NB4 (cell line): ENCODE measurements at places on chromosomes 7 and 10.
A peak's percentile ranks its signal among the peaks of the same experiment; 100 is the strongest.

DNA sequence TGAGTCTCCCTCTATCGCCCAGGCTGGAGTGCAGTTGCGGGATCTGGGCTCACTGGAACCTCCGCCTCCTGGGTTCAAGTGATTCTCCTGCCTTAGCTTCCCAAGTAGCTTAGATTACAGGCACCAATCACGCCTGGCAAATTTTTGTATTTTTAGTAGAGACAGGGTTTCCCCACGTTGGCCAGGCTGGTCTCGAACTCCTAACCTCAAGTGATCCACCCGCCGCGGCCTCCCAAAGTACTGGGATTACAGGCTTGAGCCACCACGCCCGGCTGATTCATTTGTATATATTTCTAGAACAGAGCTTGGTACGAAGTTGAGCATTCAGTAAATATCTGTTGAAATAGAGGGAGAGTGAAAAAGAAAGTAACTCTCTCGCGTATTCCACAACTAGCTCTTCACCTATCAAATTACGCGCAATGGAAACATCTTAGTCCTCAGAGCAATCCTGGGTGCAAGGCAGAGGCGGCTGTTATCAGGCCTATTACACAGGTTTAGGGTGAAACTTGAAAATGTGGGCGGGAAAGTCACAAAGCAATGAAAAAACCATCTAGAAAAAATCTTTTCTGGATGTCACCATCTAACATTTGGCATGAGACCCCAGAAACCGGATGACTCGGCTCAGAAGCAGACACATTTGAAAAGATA is 707 bp upstream of the GHITM start:
- no peak for DNase-seq

DNA sequence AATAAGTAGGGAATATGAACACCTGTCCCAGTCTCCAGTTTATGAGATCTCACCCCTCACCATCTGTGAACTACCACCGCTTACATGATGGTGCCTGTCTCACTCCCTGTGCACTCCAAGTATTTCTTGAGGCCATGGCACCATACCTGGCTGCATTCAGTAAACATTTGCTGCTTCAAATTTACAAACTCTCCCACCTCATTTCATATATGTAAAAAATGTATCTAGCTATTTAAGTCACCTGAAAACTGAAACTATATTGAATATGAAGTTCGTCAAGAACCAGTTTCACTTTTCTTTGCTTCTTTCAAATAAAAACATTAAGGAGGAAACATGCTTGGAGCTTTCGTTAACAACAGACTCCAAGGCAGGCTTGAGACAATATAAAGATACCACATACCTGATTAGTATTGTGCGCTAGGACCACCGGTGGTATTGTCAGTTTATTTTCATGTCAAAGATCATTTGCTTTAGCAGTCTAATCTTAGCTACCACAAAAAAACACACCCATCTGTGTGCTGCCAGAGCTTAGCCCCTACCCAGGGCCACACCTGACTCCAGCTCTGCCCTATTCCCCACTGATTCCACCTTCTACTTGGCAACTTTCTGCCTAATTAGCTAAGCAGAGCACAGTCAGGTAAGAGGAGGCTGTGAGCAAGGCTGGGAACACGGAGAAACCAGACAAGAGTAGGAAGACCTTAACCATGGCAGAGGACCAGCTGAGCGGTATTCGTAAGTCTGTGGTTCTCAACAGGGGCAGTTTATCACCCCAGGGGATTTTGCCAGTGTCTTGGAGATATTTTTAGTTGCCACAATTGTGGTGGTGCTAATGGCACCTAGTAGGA is 92.0 kb downstream of the ZFAND4 start:
- peak; percentile 49 for DNase-seq

DNA sequence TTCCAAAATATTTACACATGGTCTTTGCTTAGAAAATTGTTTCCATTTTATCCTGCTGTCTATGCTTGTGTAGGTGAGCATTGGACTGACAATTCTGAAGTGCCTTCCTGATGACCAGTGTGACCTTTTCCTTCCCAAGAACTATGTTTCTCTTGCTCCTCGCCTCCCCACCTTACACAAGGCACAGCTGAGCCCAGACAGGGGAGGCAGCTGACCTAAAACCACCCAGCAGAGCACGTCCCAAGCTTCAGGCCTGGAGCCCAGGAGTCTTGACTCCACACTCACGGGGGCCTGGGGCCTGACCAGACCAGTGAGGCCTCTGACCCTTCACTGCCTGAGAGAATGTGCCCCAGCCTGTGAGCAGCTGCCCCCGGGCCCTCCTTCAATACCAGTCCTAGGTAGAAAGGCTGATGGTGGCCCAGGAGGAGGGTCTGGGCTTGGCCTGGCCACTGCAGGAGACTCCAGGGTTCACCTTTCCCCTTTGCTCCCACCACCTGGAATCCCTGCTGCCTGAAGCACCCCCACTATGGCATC is 7.0 kb downstream of the CALML5 start:
- DNase-seq = no peak

GRCh38 chr7:111146136-111146535 is 55.2 kb downstream of the LRRN3 start:
- no peak for DNase-seq

- peak; percentile 34 for DNase-seq
These were observed 1.2 kb downstream of the BRAF start for GRCh38 chr7:140923358-140924006.

DNA sequence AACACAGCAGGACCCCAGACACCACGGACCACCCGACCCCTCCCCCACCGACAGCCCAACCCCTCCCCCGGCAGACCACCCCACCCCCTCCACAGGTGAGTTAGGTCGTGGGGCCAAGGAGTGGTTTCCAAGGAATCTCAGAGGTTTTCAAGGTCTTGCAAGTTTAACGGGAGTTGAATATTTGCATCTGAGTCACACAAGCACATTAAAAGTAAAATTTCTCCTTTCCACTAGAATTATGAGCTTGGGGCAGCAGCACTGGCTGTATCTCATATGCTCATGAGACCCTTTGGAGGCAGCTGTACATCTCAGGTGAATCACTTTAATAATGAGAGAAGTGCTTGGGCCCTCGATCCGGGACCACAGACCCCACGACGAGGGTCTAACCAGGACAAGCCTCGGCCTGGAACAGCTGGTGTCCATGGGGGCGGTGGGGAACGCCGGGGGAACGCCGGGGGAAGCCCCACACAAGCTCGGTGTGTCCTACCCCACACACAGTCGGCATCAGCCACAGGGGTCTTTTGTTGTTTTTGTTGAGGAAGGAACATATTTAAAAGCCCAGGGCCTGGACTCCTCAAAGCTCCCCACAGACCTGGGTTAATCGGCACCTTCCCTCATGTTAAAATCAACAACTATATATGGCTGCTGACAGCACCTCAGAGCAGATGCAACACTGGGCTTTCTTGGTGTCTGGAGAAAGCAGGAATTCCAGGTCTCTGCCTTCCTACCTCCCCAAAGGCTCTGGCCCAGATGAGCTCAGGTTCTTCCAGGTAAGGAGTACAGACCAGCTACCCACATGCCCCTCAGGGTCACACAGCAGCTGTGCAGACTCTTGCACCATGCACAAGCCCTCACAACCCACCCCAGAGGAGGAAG is 130.3 kb downstream of the DIP2C start:
- DNase-seq = no peak

DNA sequence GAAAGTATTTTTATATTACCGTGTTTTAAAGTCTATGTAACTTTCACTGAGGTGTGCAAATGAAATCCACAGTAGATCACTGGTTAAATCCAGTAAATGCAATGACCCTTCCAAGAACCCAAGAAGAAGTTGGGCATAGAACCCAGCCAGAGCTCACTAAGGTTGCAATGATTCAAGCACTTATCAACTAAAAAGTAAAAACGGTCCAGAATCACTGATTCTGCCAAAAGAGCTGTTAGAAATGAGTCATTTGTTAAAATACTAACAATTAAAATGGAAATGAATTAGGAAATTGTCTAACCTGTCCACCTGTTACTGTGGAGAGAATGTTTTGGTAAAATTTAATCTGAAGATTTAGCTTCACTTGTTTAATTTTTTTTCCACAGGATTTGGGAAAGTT is 74.4 kb downstream of the ANK3 start:
- DNase-seq = no peak

DNA sequence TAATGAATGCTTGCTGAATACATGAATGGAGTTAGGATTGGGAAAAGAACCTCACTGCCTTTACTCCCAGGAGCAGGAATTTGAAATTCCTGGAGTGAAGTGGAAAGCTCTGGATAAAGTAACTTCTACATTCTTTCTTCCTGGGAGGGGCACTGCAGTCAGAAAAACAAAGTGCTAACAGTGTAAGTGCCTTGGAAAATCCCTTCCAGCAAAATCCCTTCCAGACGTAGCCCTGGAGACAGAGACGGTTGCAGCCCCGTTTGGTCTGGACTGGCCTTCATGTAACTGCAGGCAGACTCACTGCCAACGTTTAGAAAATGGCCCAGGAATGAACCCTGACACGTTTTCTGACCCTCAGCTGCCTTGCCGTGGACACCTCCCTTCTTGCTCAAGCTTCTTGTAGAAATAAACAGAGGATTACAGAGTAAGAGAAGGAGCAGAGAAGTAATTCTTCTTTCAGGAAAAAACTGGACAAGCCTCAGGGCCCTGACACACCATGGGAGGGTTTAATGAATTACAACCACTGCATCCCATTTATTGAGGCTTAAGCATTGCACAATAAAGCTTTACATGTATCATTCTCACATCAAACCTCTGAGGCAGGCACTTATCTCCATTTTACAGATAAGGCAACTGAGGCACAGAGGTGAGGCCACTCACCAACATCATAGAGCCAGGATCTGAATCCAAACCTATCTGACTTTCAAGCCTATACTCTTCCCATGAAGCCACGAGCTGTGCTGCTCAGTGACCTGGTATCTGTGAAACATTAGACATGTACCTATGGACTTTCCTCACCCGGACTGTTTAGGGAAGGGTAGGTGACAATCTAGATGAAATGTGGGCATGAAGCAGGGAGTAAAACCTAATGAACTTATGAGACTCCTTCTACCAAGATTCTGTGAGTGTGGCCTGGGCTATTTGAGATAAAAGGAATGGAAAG is 7.8 kb downstream of the ITPRIP start:
- DNase-seq = no peak

DNA sequence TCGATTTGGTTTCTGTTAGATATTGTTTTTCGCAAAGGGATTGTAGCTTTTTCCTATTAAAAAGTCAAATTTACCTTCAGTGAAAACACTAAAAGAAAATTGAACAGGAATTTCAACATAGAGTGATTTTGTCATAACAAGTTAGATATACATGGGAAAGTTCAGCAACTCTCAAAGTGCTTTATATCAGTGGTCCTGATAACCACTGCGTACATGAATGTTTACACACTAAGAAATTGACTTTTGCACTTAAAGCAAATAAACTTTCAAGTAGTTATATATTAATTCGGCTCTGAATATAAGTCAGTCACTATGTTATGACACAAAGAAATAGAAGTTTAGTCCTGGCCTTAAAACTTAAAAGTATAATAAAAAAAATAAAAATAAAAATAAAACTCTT is 101.3 kb upstream of the DKK1 start:
- DNase-seq = no peak

GRCh38 chr7:132423594-132424200 is 152.6 kb downstream of the PLXNA4 start:
- DNase-seq = no peak

DNA sequence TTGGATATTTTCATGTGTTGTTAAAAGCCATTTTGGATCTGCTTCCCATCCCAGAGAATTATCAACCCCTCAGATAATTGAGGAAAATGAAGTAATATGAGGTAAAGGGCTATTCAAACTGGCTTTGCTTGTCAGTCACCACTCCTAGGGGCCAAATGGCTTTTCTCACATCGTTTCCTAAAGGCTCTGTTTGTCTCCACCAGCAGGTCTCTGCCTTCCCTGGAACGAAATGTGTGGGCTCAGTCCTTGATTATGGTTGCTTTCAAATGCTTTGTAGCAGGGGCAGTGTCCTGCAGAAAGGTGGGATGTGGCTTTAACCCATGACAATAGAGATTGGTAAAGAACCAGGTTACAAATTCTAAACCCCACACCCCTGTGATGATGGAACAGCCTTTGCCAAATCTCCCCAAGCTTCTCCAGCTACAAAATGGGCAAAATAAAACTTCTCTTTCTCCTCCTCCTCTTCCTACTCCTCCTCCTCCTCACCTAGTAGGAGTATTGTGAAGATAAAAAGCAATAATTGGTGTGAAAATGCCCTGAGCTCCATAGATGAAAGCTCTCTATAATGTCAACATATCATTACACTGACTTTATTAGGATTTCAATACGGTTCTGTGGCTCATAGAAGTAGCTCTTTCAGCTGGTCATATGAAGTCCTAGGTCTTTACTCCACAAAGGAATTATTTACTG is 127.6 kb downstream of the CHN2 start:
- no peak for DNase-seq

DNA sequence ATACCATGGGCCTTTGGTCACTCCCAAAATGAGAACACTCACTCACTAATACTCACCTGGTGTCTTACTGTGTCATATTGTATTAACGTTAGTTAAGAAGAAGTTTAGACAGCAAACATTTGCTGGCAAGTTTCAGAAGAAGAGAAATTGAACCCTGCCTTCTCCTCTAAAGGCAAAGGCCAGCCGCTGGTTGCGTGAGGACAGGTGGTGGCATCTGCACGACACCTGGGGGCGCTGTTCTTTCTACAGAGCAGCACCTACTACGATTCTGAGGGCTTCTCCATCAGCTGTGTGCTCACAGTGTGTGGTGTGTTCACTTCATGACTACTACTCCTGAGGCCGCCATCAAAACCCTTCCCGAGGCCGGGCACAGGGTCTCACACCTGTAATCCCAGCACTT is 17.9 kb upstream of the CLEC2L start:
- peak; percentile 61 for DNase-seq

GRCh38 chr10:117929327-117930067 is 117.2 kb downstream of the RAB11FIP2 start:
- DNase-seq = no peak

DNA sequence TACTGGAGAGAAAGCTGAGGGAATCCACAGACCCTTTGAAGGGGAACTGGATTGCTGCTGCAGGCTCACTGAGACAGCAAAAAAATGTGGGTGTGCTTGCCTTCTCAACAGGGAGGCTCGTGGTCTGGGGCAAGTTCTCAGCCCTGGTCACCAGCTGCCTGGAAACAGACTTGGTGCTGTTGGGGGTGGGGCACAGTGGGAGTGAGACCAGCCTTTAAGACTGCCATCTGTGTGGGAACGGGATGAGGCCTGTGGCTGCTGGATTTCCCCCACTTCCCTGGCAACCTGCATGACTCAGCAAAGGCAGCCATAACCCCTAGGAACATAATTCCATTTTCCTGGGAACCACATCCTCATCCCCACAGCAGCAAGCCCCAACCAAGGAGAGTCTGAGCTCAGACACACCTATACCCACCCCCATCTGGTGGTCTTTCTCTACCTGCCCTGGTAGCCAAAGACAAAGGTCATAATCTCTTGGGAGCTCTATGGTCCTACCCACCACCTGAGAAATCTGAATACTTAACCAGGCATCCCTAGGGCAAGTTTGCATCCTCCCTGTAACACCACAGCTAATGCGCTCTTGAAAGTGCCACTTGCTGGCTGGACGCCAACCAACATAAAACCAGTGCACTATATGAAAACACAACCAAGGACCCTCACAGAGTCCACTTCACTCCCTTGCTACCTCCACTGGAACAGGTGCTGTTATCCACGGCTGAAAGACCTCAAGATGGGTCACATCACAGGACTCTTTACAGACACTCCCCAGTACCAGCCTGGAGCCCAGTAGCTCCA is 45.0 kb upstream of the TFEC start:
- no peak for DNase-seq

- DNase-seq = no peak
These were observed 50.3 kb downstream of the ADCYAP1R1 start for GRCh38 chr7:31102151-31102972.
